ENCODE measurements at places on chromosomes 5 and 9. TPM values are rescaled to one million over a fixed set of nuclear protein-coding genes. Genes with fewer than 3 reads are reported as not detected.

- DNase-seq = no peak
Observed at GRCh38 chr5:173020154-173020581, 36.0 kb upstream of the CREBRF start.

GRCh38 chr5:57635146-57635777 lies 152.7 kb upstream of the ACTBL2 start:
- DNase-seq = no peak

- peak; percentile 49 for DNase-seq
Observed at GRCh38 chr5:141945511-141946051, 12.4 kb downstream of the PCDH12 start.

DNA sequence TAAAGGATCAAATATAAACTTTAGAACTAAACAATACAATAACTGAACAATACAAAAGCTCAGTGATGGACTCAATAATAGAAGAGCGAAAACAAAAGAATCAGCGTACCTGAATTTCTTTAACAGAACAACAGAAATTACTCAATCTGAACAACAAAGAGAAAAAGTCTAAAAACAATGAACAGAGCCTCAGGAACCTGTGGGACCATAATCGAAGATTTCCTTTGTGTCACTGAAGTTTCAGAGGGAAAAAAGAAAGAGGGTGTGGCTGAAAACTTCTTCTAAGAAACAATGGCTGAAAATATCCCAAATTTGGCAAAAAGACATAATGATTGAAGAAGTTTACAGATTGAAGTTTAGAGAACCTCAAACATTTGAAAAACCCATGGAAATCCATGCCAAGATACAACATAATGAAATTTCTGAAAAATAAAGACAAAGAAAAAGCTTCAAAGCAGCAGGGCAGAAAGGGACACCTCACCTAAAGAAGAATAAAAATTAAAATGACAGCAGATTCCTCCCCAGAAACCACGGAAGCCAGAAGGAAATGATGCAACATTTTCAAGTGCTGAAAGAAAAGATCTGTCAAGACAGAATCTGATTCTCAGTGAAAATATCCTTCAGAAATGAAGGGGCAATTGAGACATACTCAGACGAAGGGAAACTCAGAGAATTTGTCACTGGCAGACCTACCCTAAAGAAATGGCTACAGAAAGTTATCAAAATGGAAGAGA lies 288.8 kb downstream of the ARL15 start:
- no peak for DNase-seq

GRCh38 chr5:31471040-31471439 lies 60.9 kb downstream of the DROSHA start:
- no peak for DNase-seq

DNA sequence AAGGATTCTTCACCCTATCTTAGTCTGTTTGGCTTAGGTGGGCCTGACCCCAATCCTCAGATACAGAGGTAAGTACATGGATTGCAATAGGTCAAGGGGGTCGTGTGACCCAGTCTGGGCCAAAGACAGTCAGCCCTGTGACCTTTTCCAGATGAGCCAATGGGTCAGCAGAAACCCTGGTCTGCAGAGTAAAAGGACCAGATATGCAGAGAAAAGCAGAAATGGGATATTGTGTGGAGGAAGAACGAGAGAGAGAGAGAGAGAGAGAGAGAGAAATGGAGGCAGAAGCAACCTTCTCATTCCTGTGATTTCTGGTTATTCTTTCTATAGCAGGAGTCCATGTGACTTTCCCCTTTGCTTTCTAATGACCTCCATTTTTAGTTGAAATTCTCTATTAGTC lies 40.4 kb upstream of the CRB2 start:
- DNase-seq = no peak

DNA sequence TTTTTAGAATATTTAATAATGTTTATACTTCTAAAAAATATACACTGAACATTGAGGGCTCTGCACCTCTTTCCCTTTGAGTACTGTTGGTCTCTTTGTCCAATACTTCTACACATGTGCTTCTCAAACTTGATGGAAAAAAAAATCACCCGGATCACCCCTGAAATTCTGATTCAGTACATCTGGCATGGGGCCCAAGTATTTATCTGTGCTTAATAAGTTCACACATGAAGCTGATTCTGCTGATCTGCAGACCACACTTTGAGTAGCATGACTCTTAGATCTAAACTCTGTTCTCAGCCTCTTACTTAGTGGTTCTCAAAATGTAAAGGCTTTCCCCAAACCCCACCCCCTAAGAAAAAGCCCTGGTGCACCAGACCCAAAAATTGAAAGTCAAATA lies 12.0 kb downstream of the RUSC2 start:
- no peak for DNase-seq

DNA sequence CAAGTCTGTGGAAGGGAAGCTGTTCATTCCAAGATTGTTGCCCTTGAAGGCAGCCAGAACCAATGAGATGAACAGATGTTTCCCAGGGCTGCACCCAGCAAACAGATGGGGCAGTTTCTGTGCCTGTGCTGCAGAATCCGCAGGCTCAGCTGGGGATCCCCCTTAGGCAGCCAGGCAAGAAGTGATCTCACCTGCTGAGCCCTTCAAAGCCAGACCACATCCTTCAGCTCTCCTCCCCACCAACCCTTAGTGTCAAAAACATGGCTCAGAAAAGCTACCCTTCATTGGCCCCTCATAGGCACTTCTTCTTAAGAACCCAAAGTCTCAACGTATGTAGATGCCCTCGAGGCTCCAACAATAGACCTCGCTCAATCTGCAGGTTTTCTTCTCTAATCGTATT lies 626.7 kb downstream of the CCDC171 start:
- no peak for DNase-seq

DNA sequence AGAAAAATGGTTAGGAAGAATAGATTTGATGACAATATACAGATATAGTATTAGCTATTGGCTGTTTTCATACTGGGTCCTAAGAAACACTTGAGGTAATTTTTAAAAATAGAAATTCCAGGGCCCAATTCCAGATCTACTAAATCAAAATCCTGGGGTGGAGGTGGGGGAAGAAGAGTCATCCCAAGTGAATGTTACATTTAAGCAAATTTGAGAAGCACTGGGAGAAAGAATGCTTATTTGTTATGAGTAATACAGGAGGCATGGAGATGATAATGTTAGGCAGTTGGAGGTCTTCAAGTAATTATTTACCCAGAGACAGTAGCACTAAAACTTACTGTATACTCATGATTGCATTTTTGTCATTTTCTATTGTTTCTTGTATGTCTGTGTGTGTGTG lies 93.0 kb upstream of the DAB2 start:
- no peak for DNase-seq

- DNase-seq = no peak
Observed at GRCh38 chr9:24036459-24036858, 210.4 kb upstream of the ELAVL2 start.

DNA sequence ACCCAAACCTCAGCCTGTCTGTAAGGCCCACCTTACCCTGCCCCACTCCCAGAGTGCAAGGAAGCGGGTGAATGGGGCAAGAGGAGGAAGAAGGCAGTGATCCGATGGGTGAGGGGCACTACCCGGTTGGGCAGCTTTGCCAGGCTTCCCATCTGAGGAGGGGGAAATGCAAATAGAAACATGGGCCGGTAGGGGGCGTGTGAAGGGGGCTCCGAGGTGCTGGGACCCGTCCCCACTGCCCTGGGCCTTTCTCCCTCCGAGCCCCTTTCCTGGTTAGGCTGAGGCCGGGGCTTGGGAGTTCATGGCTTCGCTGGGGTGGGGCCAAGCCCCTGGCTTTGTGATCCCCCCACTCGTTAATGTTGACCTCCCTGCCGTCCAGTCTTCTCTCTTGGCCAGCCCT lies 23.6 kb upstream of the MYORG start:
- no peak for DNase-seq

- peak; percentile 47 for DNase-seq
Observed at GRCh38 chr9:121634329-121635261, 16.8 kb upstream of the DAB2IP start.

DNA sequence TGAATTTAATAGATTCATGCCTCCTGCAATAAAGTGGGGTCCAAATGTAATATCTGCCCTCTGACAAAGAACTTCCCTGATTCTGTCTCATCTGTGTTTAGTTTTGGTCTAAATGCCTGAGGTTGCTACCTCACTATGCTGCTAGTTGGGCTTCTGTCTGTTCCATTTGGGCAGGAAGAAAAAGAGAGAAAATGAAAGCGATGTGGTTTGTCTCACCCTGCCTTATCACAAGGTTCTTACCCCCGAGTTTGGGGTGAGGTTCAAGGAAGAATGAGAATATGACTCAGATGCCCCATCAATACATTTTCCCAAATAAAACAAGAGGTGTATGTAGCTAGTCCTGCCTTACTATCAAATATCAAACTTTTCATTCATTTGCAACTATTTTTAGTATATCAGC lies 132.1 kb upstream of the MTAP start:
- no peak for DNase-seq

GRCh38 chr9:130137641-130138081 lies 34.5 kb upstream of the NCS1 start:
- peak; percentile 2 for DNase-seq

DNA sequence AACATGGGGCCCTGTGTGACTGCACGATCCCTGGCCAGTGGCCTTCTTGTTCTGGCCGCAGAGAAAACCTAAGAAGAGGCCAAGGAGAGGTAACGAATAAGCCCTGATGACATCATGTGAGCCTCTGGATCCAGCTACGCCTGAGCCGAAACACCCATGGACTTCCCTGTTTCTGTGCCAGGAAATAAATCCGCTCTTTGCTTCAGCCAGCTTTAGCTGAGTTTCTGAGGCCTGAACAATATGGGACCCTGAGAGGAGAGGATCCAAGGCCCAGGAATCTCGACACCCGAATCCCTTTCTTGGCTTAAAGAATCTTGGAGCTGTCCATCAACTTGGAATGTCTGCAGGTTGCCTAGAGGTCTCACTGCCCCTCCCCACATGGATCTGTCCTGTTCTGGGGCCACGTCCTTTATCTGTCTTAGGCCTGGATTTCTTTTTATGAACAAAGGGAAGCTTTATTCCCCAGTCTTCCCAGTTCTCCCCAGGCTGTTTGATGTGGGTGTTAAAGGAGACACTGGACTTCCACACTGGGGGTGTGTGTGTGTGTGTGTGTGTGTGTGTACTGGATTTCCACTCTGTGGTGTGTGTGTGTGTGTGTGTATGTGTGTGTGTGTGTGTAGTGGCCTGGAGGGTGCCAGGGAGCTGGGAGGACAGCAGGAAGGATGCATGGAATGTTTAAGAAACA lies 13.7 kb downstream of the IER5L start:
- peak; percentile 53 for DNase-seq

DNA sequence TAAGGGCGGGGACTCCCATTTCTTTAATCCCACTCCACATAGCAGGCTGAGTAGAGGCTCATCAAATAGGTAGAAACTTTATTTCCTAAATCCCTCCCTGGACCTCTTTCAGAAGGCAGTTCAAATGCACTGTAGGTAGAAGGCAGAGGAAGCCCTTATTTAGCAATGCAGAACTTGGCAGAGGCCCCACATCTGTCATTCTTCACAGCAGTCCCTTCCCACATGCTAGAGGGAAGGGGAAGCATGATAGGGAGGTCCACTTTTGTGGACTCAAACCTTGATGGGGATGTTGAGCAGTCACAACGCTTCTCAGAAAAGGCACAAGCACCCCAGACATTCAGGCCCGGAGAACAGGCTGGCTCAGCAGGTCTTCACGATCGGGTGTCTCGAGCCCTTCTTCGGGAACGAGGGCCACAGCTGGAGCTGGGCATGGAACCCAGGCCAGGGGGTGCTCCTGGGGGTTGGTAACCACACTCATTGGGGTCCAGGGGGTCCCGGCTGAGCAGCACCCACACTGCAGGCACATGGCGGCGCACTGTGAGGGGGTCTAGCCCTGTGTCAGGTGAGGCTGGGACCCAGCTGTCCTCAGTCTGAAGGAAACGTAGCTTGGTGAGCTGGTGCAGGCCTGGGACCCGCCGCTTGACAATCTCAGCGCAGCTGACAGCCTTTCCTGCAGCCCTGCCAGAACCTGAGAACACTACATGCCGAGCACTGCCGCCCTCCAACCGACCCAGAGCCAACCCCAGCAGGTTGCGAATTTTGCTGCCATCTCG lies 1.3 kb downstream of the RPP25L start:
- peak; percentile 54 for DNase-seq

DNA sequence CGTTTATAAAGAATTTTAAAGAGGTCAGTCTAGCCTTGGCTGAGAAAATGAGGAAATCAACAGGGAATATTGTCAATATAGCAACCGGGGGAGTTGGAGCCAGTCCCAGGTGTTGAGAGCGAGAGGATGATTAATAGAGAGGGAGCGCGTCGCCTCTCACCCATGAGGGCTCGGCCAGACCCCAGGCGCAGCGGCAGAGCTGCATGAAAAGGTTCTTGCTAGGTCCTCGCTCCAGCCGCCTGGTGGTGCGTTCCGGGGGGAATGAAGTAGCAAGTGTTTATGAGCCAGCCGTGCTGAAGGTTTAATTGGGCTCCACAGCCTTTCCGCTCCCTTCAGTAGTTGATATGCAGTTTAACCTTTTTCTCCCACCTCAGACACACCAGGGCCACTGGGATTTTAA lies 167.3 kb upstream of the IRX1 start:
- no peak for DNase-seq

GRCh38 chr5:78750281-78750680 lies 101.7 kb upstream of the LHFPL2 start:
- no peak for DNase-seq

GRCh38 chr5:148774313-148774712 lies 52.1 kb upstream of the ADRB2 start:
- no peak for DNase-seq

- peak; percentile 82 for DNase-seq
Observed at GRCh38 chr5:850511-851006, at the start of gene ZDHHC11. ZDHHC11 (minus strand) TSS chr5:850986; CDS start chr5:850602, 384 bp downstream.

GRCh38 chr5:36880761-36881160 lies 4.2 kb downstream of the NIPBL start:
- no peak for DNase-seq

DNA sequence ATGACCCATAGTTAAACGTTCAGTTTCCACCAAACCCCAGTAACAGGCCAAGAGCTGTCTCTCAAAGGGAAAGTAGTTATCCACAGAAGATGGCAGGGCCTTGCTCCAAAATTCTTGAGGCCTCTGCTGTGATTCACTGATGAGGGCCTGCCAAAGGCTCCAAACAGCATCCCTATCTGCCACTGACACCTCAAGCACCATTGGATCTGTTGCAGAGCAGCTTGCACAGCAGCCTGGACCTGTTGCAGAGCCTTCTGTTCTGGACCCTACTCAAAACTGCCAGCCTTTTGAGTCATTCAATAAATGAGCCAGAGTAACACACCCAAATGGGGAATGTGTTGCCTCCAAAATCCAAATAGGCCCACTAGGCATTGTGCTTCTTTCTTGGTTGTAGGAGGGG lies 741.5 kb upstream of the RGMB start:
- no peak for DNase-seq

DNA sequence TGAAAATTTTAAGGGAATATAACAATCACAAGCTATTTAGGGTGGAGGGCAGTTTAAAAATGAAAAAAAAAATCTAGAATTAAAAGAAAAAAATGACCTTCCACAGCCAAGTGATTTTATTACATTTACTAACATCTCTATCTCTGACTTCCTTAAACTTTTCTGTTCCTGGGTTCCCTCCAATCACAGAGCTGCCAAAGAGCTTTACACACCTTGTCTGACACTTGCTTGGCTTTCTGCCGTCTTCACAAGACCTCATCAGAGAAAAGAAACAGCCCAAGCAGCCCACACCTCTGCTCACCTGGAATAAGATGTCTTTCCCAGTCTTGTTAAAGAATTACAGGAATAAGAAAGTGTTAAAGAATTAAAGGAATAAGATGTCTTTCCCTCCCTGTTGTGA lies 38.9 kb downstream of the PSMB7 start:
- no peak for DNase-seq

GRCh38 chr9:128244837-128245231 lies 31.0 kb downstream of the GOLGA2 start:
- DNase-seq = peak; percentile 89

Gene ZCCHC9
- total RNA-seq = 9.3 TPM

Gene FST
- 3.2 TPM for total RNA-seq

Gene SPATA31A3
- not detected for total RNA-seq

Gene FBXO10
- 8.3 TPM for total RNA-seq

Gene ELP1
- total RNA-seq = 20.7 TPM

Gene LHX2
- not detected for total RNA-seq

Data from left ventricle myocardium superior (tissue), 1 donor.